ENCODE measurements at places on chromosomes 12 and 14.

- no peaks in the 10 kb centered on the region for H3K36me3 ChIP-seq
- no peaks in the 10 kb centered on the region for H3K4me1 ChIP-seq
- no peaks in the 10 kb centered on the region for H3K27me3 ChIP-seq
Measured at GRCh38 chr12:84290168-84290567, 622.4 kb downstream of the SLC6A15 start.

DNA sequence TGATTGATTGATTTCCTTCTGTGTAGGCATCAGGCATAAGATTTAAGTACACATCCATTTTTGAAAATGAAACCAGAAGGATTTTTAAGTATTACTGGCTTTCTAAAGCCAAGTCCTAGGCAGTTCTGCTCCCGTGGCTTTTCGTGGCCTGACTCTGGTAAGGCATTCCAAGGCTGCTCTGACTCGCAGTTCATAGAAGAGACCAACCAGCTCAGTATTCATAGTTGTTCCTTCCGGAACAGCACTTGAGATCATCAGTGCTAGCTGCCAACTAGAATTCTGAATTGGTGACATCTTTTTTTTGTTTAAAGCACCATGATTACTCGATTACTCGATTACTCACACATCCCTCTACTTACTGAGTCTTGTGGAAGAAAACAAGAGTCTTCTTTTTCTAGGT, 25.9 kb downstream of the SUDS3 start:
- no peaks in the 10 kb centered on the region for H3K27me3 ChIP-seq
- no peak overlapping the region for H3K4me3 ChIP-seq
- peaks cover 1% of the 10 kb centered on the region for H3K4me1 ChIP-seq
- peaks cover 32% of the 10 kb centered on the region for H3K36me3 ChIP-seq
- H3K27ac ChIP-seq = peak overlapping the region; percentile 34

GRCh38 chr14:59325906-59326305, 137.4 kb downstream of the DAAM1 start:
- H3K36me3 ChIP-seq = peaks cover 21% of the 10 kb centered on the region
- no peak overlapping the region for H3K4me3 ChIP-seq
- H3K27me3 ChIP-seq = no peaks in the 10 kb centered on the region
- H3K4me1 ChIP-seq = peaks cover 3% of the 10 kb centered on the region
- DNase-seq = no peak

DNA sequence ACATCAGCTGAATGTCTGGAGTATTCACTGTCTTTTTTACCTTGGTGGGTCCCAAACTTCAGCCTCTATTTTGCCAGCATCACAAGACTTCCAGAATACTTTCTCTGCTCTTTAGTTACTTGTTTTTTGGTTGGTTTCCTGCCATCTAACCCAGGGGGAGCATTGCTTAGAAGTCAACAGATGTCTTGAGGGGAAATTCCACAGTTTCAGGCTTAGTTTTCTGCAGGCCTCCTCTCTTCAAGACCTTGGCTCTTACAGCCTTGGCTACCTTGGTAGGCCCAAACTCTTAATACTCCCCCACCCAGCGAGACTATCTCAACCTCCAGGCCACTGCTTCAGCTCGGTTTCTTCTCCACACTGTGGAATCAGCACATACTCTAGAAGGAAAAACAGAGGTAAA, 41.7 kb downstream of the NEDD1 start:
- H3K27me3 ChIP-seq = no peaks in the 10 kb centered on the region
- no peaks in the 10 kb centered on the region for H3K4me1 ChIP-seq
- no peak overlapping the region for H3K27ac ChIP-seq
- no peak for DNase-seq
- H3K36me3 ChIP-seq = peaks cover 63% of the 10 kb centered on the region
- no peak overlapping the region for H3K4me3 ChIP-seq

- H3K4me3 ChIP-seq = no peak overlapping the region
- H3K27ac ChIP-seq = no peak overlapping the region
- H3K4me1 ChIP-seq = peaks cover 46% of the 10 kb centered on the region
- H3K36me3 ChIP-seq = peaks cover 26% of the 10 kb centered on the region
- no peaks in the 10 kb centered on the region for H3K27me3 ChIP-seq
Measured at GRCh38 chr14:92679246-92679645, 69.2 kb downstream of the LGMN start.

- peaks cover 53% of the 10 kb centered on the region for H3K36me3 ChIP-seq
- H3K4me3 ChIP-seq = no peak overlapping the region
- H3K27ac ChIP-seq = peak overlapping the region; percentile 88
- DNase-seq = peak; percentile 6
- H3K4me1 ChIP-seq = peaks cover 50% of the 10 kb centered on the region
Measured at GRCh38 chr14:99177886-99178835, 93.8 kb downstream of the BCL11B start.

Data from activated CD4-positive, alpha-beta memory T cell treated with anti-CD3 and anti-CD28 coated beads for 36 hours (primary cell).